ENCODE measurements at places on chromosomes 5 and 9. TPM values are rescaled to one million over a fixed set of nuclear protein-coding genes. Genes with fewer than 3 reads are reported as not detected.
A peak's percentile ranks its signal among the peaks of the same experiment; 100 is the strongest.

GRCh38 chr9:115167175-115167574 lies 49.2 kb upstream of the TNC start:
- no peak for DNase-seq

- DNase-seq, result peak; percentile 83
Observed at GRCh38 chr9:35563791-35564197, 41.3 kb upstream of the TESK1 start.

DNA sequence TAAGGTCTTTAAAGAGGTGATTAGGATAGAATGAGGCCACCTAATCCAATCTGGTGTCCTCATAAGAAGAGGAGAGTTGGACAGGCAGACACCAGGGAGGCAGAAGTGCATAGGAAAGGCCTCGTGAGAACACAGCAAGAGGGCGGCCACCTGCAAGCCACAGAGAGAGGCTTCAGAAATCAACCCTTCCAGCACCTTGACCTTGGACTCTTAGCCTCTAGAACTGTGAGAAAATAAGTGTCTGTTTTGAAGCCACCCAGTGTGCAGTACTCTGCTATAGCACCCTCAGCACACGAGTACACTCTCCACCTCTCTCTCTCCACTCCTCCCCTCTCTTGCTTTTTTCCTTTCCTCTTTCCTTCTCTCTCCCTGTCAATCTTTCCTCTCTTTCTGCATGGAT lies 26.8 kb downstream of the NIPAL4 start:
- no peak for DNase-seq

GRCh38 chr5:176564002-176564401 lies 14.9 kb downstream of the CDHR2 start:
- DNase-seq, result no peak

- no peak for DNase-seq
Observed at GRCh38 chr5:180133060-180133459, 61.5 kb upstream of the RNF130 start.

- no peak for DNase-seq
Observed at GRCh38 chr9:98960409-98960808, 16.7 kb downstream of the COL15A1 start.

- no peak for DNase-seq
Observed at GRCh38 chr9:11595756-11596155, 983.0 kb upstream of the PTPRD start.

The GALNT12 gene
- total RNA-seq, result 18.9 TPM

The C9orf153 gene
- not detected for total RNA-seq

The GAS1 gene
- total RNA-seq, result 73.4 TPM

The VLDLR gene
- total RNA-seq, result 2.5 TPM

DNA sequence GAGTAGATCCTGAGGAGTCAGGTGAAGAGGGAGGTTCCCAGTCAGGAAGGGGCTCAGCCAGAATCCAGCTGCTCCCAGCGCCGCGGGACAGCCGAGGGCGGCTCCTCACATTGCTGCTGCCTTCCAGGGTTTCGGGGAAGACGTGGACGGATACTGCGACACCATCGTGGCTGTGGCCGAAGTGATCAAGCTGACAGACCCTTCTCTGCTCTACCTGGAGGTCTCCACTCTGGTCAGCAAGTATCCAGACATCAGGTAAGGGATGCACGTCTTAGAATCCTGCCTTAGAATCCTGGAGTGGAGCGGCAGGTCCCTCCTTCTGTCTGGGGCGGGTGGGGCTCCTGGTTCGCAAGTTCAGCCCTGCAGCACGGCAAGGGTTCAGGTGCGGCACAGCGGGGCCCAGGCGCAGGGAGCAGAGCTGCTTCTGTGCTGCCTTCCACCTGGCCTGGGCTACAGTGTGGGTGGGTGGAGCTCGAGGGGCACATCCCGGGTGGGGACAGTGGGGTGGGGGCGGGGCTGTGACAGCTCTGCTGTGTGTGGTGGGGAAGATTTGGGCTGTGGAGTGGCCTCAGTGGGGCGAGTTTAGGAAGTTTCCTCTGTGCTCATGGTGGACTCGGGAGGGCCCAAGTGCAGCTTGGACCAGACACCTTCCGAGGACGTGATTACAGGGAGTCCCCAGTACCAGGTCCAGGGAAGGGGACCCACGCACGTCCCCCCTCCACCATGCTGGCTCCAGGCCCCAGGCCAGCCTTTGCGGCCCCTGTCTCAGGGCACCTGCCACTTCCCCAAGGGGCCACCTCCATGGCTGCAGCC lies 22.8 kb downstream of the EXOC3 start:
- DNase-seq, result peak; percentile 55

- DNase-seq, result no peak
Observed at GRCh38 chr9:89432986-89433530, 64.9 kb downstream of the SEMA4D start.

All from sigmoid colon (tissue), 7 donors.